Right cardiac atrium (tissue), 5 donors: ENCODE measurements at places on chromosomes 1 and 21.
A peak's percentile ranks its signal among the peaks of the same experiment; 100 is the strongest.

GRCh38 chr1:48480504-48480903, 8.5 kb upstream of the SPATA6 start:
- DNase-seq = no peak

DNA sequence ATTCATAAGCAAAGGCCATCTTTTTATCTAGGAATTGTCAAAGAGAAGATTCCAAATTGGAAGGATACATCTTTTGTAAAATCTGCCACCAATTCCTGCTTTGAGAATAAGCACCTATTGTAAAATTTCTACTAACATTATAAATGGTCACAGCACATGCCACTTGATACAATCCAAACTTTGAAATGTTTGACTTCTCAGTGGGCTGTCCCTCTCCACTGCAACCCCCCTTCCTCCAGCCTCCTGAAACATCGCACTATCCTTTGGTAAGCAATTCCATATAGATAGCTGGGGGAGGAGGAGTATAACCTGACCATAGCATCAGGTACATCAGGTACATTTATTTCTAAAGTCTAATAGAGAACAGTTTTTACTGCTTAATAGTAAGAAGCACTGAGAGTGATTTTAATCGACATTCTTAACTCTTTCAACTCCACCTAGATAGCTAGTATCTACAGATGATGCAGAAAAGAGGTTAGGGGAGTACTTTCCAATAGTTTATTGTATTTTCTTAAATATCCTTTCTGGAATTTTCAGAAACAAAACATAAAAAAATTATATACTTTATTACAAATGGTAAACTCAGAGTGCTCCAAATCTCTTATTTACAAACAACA, 2.9 kb downstream of the JUN start:
- no peak for DNase-seq

DNA sequence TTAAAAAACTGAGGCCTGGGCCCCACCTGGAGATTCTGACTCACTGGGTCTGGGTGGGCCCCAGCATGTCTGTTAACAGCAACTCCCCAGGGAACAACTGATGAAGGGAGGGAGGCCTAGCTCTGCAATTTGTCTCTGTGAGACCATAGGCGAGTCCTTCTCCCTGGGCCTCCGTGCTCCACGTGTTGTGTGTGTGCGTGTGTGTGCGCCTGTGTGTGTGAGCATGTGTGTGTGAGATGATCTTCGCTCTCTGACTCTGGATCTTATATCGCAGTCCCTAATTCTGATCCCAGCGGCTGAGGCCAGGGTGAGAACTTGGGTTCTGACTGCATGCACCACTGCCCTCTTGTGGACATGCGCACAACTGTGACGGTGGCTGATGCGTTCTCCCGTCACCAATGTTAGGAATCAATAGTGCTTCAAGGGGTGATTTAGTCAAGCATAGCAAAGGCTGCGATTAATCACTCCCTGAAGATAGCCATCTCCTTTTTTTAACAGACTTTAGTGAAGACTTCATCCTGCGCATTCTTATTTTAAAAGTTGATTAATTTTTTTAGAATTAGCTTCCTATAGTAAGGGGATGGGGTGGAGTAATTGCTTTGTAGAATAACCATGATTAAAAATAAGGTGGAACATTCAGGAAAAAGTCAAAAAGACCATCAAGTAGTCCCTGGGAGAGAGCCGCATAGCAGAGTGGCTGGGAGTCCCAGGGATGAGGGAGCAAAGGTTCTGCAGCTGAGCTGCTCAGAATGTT, 62.4 kb upstream of the USP24 start:
- DNase-seq = peak; percentile 89

GRCh38 chr1:58883037-58883887, 99.4 kb upstream of the JUN start:
- DNase-seq = peak; percentile 87

- DNase-seq = no peak
Measured at GRCh38 chr1:4415476-4415875, 238.9 kb upstream of the AJAP1 start.

DNA sequence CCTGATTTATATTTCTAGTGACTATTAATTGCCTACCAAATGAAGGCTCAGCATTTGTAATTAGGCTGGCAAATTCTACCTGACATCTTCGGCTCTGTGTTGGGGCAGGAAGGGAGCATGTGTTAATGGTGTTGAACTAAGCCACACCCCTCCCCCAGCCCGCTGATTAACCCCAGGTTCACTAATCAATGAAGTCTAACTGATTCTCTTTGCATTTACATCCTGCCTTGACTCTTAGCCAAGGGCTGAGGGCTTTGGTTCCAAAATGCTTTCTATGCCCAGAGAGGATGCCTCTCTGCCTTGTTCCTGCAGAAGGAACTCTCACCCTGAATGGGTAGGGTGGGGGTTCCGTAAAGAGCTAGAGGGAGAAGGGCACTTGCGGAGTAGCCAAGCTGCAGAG, 393.1 kb downstream of the CAMTA1 start:
- no peak for DNase-seq

GRCh38 chr1:10586125-10586524, 111.4 kb downstream of the PEX14 start:
- no peak for DNase-seq

DNA sequence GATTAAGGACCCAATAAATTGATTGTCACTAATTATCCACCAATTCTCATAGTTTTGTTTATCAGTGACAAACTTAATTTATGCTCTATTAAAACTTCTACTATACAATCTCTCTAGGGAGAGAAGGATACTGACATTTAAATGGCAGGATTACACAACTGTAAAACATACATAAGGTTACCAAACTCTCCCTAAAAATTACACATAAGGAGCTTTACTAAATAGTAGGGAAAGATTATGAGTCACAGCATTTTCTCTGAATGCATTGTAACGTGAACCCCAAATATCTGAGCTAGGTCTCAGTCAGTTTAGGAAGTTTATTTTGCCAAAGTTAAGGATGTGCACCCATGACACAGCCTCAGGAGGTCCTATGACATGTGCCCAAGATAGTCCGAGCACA, 2140.6 kb downstream of the NCAM2 start:
- no peak for DNase-seq

DNA sequence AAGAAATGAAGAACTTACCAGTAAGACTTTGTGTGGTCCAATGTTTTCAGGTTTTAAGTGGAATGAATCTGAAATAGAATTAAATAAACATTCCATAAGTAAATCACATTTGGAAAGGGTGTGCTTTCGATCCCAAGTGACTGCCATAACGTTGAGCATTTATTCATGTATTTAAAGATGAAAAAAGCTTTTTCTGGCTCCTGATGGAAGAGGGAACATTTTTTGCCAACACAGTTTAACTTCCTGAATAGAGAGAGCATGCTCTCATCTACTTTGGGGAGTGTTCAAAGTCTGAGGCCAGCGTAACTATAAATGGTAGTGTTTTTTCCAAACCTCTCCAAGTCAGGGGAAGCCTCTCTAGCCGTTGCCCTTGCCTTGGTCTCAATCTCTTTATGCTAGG, 55.8 kb downstream of the GNG12 start:
- DNase-seq = no peak

DNA sequence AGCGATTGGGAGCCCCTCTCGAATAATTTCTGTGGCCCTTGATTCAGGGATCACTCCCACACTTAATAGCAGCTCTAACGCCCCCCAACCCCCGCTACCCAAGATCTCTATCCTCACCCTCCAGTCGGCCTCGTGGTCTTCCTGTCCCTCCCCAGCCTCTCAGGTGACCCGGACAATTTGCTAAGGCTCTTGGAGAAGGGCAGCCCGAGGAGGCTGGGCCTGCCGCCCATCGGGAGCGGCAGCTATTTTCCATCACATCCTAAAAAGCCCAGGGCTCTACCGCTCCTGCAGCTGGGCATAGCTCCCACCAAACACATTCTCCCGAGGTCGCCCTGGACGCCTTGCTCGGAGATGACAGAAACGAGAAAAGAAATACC, 12.0 kb upstream of the PHLDA3 start:
- peak; percentile 51 for DNase-seq

DNA sequence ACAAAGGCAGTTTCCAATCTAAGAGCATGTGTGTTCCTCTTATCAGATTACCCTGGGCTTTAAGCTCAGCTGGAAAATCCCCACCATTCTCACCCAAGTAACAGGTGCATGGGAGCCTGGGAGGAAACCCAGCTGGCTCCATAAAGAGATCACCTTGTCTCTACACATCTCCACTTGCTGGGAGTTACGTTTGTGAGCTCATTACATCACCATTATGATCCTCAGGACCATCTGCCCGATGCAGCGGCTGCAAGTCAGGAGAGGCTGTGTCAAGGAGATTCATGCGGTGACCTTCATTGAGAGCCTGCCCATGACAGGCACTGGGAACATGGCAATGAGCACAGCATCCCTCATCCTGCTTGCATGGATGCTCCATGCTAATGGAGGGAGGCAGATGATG, 618.0 kb downstream of the NPHP4 start:
- DNase-seq = no peak

DNA sequence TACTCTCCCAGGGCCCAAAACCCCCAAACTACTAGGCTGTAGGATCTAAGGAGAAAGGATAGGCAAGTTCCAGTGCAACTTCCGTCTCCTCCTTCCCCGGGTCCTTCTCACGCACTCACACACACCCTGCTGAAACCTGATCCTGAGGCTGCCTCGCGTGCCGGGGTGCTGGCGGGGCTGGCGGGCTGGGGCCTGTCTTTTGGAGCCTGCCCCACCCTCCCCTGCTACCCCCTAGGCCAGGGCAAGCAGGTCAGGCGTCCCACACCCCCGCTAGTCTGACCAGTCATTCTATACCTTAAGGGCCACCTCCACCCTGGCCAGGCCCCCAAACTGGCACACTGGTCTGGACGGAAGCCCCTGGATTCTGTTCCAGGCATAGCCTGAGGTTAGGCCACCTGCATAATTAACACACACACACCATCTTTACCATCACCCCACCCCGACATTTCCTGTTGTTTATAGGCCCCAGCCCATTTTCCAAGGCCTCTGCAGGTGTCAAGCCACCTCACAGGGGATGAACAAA, 48.3 kb upstream of the ARTN start:
- DNase-seq = no peak

GRCh38 chr1:205045146-205045545, 2.1 kb downstream of the CNTN2 start:
- no peak for DNase-seq

GRCh38 chr1:227885648-227886502, 61.9 kb downstream of the WNT9A start:
- DNase-seq = peak; percentile 88

GRCh38 chr1:178867670-178868069, 3.2 kb downstream of the ANGPTL1 start:
- no peak for DNase-seq

DNA sequence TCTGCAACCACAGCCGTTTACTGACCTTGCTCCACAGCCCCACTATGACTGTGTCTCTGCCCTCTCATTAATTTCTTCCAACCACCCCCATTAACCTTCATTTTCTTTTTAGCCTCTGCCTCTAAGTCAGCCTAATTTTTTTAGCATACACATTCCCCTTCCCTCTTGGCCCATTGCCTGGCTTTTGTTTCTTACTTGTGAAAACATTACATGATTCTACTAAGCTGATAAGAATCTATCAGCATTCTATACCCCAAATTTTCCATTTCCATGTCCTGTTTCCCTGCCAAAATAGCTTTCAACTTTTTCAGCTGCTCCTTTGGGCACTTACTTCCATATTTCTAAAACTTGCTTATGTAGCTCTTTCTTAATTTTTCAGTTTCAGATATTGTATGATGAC, 79.8 kb downstream of the PCP4 start:
- DNase-seq = no peak

GRCh38 chr1:17892851-17893250, 137.7 kb downstream of the ACTL8 start:
- no peak for DNase-seq

- no peak for DNase-seq
Measured at GRCh38 chr1:218829097-218829496, 344.6 kb upstream of the LYPLAL1 start.

DNA sequence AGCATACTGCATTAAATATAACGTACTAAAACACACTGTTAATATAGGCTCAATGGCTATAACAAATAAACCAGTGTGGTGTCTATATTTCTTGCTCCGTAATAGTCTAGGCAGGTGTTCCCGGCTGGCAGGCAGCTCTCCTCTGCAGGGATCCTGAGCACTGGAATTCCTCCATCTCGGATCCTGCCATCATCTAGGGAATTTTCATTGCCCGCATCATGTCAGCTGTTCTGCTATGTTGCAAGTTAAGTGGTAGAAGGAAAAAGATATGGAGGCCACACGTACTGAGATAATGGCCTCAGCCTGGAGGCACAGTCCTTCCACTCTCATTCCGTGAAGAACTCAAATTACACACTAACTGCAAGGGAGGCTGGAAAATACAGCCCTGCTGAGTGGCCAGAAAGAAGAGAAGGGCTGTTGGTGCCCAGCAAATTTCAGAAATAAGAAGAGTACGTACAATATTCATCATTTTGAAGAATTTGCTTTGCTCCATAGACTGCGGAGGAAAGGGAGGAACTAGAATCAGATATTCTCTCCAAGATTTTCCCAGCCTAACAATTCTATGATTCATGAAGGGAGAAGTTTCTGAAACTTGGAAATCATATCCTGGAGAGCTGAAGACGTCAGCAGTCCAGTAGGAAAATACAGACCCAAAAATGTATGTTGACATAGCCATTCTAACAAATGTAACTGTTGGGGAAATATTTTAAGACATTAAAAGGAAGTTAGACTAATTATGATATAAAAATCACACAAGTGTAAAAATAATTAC, 263.3 kb downstream of the MRPL39 start:
- DNase-seq = no peak

DNA sequence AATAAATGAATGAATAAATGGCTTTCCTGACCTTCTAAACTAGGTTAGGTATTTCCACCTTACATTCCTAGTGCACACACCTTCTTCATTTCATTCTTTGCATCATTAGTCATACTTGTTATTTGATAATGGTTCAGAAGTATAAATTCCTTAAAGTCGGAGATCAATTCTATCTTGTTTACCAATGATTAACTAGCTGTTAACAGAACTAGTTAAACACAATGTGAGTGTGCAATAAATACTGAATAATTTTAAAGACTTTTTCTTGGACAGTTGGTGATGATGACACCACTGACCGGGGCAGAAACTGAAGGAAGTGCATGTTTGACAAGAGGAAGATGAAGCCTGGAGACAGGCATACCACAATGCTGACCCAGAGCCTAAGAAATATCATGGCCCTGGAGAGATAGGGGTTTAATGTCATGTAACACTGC, 207.1 kb upstream of the DEPDC1 start:
- no peak for DNase-seq

DNA sequence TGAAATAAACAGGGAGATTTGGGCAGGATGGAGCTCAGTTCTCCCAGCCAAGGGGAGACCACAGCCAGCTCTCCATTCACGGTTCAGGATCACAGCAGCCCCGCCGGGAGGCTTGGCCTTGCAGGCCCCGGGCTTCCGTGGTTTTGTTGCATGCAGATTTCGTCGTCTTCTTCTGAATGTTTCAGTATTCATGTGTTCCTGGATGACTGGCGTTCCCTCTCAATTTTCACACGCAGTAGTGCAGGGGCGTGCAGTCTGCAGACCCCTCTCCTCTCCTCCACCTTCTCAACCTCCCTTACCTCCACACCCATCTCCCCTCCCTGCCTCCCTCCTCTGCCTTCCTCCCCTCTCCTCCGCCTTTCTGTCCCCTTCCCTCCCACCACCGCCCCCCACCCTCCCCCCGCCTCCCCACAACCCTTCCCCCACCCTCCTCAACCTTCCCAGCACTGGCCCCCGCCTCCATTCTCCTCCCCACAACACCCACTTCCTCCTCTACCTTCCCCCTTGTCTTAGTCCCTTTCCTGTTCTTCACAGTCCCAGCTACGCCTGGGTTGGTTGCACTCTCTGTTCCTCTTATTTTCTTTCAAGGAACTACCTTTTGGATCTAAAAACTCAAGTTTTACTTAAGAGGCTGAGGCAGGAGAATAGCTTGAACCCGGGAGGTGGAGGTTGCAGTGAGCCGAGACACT, 8.4 kb upstream of the SLC19A1 start:
- no peak for DNase-seq

- DNase-seq = no peak
Measured at GRCh38 chr1:205012391-205013140, 30.4 kb upstream of the CNTN2 start.
